Immature natural killer cell (primary cell): ENCODE measurements at places on chromosomes 7 and 10.

DNA sequence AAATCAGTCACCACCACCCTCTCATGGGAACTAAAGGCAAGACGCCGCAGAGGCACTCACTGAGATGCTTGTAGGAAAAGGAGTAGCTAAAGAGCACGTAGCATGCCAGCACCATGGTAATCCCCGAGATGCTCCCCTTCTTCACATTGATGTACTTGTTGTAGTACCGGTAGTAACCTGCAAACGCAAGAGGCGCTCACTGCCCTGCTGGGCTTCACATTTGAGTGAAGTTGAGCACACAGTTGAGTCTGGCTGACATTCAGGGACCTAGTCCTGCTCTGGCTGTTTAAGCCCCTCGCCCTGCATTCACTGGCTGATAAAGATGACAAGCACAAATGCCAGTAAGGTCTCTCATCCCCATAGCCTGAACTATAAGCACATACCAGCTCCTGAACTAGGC is 6.9 kb downstream of the ATP5MF start:
- DNase-seq = no peak

DNA sequence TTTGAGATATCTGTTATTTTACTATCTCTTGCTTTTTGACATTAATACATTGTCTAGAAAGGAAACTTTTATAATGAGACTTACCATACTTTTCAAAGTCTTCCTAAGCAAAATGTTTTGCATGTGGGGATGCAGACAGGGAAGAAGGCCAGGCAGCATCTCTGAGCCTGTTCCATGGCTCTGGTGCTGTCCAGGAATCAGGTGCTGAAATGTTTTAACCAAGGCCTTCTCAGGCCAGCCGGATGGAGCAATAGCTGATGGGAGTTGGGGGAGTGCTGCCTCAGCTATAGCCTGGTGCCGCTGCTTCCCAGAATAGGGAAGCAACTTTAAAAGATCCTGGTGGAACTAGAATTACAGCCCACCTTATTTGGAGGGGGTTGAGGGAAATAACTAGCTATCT is 38.5 kb downstream of the CRTAC1 start:
- no peak for DNase-seq

DNA sequence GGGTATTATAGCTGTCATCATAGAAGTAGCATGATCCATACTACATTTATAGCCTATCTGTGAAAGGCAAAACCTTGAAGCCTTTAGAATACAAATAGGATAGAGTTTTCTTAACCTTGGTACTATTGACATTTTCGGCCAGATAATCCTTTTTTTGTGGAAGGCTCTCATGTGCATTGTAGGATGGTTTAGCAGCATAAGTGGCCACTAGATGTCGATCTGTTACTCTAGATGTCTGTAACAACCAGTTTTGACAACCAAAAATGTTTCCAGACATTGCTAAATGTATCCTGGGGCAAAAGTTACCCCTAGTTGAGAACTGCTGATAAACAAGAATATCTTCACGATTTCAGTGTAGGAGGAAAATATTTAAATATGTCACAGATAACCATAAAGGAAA is 319.4 kb upstream of the GALNT17 start:
- no peak for DNase-seq

GRCh38 chr10:119333146-119333792 is 125.9 kb downstream of the GRK5 start:
- DNase-seq = peak; percentile 38

DNA sequence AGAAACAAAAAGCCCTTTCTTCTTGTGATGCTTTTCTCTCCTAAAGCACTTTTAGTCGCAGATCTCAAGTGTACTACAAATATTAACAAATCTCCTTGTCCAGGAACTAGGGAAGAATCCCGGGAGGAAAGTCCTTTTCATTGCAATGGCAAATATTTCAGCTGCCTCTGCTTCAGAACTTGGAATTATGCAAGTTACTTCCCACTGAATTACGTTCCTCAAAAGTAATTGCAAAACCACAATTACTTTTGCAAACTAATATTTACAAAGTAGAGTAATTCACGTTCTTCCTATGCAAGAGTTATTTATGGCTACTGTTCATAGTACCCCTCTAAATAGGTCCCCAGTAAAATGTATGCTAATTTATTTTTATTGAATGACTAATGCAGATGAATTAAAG is 14.5 kb downstream of the PRKCQ start:
- DNase-seq = no peak

- no peak for DNase-seq
Measured at GRCh38 chr10:69425511-69426298, 9.0 kb upstream of the TACR2 start.

DNA sequence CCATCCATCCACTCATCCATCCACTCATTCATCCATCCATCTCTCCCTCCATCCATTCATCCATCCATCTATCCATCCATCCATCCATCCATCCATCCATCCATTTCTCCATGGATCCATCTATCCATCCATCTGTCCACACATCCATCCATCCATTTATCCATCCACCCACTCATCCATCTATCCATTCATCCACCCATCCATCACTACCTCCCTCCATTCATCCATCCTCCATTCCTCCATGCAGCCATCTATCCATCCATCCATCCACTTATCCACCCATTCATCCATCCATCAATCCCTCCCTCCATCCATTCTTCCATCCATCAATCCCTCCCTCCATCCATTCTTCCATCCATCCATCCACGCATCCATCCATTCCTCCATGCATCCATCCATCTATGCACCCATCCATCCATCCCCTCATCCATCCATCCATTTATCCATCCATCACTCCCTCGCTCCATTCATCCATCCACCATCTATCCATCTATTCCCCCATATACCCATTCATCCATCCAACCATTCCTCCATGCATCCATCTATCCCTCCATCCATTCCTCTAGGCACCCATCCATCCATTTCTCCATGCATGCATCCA is 21.1 kb downstream of the ELN start:
- DNase-seq = no peak

GRCh38 chr7:130272381-130273080 is 5.9 kb downstream of the CPA2 start:
- no peak for DNase-seq

- DNase-seq = no peak
Measured at GRCh38 chr7:75723444-75723843, 15.3 kb downstream of the HIP1 start.

- no peak for DNase-seq
Measured at GRCh38 chr7:86479144-86479543, 164.6 kb upstream of the GRM3 start.

DNA sequence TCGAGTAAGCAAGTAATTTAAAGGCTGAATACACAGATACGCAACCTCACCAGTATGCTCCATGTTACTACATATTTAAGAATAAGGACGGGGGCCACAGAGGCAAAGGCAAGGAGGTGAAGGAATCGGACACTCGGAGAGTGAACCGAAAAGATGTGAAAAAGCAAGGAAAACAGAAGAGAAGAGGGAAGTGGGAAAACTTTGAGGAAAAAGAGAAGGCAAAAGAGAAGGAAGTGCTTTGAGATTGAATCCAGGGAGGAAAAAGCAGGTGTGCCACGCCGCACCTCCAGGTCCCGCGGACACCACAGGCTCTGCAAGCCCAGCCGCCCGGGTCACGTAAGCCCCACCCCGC is 367 bp upstream of the AVL9 start:
- DNase-seq = no peak

DNA sequence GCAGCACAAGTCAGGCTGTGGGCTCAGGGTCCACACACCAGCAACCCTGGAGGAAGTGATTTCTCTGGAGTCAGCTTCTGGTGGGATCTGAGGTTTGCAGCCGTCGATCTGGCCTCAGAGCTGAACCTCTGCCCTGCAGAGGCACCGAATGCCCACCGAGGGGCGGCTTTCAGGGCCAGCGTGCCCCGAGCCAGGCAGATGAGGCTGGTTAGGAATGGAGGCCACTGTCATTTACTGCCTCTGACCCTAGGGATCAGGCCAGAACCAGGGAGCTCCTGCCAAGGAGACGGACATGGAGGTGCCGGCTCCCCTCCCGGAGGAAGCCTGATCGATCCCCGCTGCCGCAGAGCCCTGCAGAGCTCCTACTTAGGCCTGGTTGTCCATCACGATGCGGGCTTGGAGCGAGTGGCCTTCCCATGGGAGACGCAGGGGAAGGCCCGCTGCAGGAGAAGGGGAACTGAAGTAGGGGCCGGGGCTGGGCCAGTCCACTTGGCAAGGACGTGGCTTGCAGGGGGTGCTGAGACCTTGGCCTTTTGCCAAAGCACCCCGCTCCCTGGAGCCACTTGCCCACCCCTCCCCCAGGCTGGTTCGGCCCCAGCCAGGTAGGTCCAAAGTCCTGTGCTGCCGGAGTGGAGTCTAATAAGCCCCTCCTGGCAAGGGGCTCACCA is 19.6 kb upstream of the ELFN1 start:
- DNase-seq = no peak

- DNase-seq = no peak
Measured at GRCh38 chr7:108329514-108329913, 126.7 kb downstream of the NRCAM start.

- no peak for DNase-seq
Measured at GRCh38 chr10:98310701-98311100, 42.7 kb upstream of the LOXL4 start.

- no peak for DNase-seq
Measured at GRCh38 chr7:84422790-84423189, 228.2 kb upstream of the SEMA3A start.

DNA sequence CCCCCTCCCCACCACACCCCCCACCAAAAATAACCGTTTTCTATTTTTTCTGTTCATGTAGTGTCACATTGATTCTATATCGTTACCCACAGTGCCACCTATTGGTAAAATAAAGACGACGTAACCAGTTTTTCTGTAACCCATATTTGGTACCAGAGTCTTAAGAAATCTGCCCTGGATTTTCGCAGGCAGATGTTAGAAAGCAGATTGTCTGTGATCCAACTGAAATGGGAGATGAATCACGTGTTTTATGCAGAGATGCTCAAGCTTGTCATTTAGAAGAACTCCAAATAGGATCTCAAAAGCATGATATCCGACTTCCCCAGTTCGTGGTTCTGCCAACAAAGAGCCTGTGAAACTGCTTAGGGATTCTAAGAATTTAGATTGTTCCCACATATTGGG is 261.1 kb upstream of the CSTF2T start:
- peak; percentile 5 for DNase-seq

- no peak for DNase-seq
Measured at GRCh38 chr7:30389791-30390190, 88.8 kb downstream of the NOD1 start.

DNA sequence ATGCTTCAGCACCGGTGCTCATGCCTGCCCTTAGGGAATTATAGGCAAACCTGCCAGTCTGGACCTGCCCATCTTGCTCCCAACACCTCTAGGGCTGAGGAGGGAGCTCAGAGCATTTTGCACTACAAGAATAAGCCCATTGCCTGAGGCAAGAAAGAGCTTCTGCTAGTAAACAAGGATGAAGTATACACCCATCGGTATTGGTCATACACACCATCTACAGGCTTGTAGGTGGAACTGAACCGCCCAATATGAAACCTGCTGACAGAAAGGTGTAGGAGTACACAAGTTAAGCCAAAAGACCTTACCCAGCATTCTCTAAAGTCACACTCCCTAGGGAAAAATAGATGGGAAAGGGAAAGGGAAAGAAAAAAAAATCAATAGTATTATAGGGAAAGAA is 957.0 kb upstream of the LRRTM3 start:
- no peak for DNase-seq

DNA sequence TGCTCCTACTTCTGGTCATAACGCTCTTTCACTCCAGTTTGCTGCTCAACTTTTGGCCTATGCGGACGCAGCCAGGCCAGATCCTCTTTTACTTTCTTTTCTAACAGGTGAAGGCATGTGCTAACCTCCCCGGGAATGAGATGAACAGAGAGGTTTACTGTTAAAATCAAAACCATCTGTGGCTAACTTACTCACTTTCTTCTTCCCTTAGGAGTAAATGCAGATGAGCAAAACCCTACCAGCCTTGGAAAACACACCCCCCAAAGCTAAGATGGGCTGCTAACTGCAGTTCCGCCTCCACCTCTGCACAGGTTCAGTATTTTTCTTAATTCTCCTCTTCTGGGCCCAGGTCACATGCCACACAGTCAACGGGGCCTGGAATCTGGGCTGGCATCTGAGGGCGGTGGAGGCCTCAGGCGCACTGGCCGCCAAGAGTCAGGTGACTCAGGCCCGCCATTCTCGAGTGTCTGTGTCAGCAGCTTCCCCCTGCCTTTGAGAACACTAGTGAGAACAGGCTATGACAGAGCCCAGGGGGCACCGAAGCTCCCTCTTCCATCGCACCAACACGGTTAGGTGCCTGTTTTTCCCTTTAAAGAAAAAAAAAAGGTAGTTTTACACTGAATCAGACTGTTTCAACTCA is 11.1 kb downstream of the FAM53B start:
- DNase-seq = no peak

DNA sequence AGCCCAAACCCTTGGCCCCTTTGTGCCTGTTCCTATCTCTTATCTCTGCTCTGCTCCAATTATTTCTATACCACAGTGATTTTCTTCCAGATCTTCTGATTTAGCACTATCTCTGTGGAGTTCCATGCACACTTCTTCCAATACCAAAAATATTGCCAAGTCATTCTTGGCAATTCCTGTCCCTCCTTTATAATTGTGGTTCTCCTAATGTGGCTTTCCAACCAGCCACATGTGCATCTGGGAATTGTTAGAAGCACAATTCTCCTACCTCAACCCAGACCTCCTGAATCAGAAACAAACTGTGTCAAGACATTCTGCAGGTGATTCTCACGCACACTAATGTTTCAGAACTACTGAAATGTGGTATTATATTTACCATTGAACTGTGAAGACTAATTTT is 447.8 kb upstream of the IGFBP3 start:
- no peak for DNase-seq

- no peak for DNase-seq
Measured at GRCh38 chr10:120612756-120613155, 155.7 kb downstream of the PLPP4 start.

- no peak for DNase-seq
Measured at GRCh38 chr10:71382757-71383156, 14.0 kb upstream of the CDH23 start.

DNA sequence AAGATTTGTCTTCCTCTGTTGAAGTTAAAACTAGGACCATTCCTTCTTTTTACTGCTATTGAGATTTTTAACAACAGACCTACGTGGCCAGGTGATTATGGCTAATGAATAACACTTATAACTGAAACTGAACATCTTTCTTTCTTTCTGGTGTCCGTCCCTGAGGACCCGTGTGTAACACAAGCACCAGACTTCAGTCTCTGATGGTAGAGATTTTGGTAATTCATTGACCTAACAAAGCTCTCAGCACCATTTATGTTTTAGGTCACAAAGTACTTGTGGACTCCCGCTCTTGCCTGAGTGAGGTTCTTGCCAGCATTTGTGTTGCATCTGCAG is 40.4 kb upstream of the TMEM229A start:
- no peak for DNase-seq

GRCh38 chr7:28718055-28718481 is 240.1 kb downstream of the TRIL start:
- DNase-seq = no peak

DNA sequence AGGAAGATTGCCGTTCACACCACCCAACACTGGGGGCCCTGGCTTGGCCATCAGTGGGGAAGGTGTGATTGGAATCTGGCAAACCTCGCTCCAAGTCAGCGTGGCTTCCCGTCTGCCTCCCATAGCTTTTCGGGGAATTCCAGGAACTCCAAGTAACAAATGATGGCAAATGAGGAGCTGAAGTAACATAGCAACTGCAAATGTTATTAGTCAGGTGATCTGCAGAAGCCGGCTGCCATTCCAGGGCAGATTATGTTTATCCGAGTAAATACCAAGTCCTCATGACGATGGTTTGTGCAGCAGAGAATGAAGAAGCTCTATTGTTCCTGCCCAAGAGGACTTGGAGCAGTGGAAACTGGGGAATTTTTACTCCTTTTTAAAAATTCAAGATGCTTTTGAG is 270.5 kb upstream of the PODXL start:
- no peak for DNase-seq
